ENCODE measurements at places on chromosomes 5 and 9.

DNA sequence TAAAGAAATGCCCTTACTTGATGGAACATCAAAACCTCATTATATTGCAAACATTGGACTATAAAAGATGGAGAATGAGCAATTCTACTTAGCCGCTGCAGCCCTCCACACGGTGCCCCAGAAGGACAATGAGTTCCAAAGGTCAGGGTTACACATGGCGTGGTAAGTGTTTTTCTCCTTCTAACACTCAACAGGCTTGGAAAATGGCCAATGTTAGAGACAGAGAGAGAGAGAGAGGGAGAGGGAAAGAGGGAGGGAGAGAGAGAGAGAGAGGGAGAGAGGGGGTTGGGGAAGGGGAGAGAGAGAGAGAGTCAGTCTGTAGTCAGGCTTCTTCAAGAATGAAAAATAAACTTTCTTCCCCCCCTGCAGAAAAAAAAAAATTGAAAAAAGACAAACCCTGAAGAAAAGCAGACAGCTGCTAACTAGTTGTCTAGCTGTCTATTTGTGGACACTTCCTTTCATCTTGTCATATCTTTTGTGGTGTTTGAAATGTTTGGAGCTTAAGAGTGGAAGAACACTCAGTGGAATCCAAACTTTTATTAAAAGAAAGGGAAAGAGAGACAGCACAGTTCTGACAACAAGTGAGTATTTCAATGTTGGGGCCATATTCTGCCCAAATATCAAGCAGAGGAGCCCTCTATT, 324.8 kb downstream of the TMEM38B start:
- DNase-seq = no peak

GRCh38 chr5:142726188-142726731, 40.4 kb upstream of the FGF1 start:
- no peak for DNase-seq

GRCh38 chr9:135021393-135021789, 66.1 kb upstream of the OLFM1 start:
- no peak for DNase-seq

- DNase-seq = no peak
Observed at GRCh38 chr5:39742916-39743315, 318.1 kb upstream of the DAB2 start.

GRCh38 chr9:28808042-28808441, 1234.8 kb upstream of the C9orf72 start:
- no peak for DNase-seq

GRCh38 chr9:135665795-135666189, 2.7 kb downstream of the LCN9 start:
- no peak for DNase-seq

DNA sequence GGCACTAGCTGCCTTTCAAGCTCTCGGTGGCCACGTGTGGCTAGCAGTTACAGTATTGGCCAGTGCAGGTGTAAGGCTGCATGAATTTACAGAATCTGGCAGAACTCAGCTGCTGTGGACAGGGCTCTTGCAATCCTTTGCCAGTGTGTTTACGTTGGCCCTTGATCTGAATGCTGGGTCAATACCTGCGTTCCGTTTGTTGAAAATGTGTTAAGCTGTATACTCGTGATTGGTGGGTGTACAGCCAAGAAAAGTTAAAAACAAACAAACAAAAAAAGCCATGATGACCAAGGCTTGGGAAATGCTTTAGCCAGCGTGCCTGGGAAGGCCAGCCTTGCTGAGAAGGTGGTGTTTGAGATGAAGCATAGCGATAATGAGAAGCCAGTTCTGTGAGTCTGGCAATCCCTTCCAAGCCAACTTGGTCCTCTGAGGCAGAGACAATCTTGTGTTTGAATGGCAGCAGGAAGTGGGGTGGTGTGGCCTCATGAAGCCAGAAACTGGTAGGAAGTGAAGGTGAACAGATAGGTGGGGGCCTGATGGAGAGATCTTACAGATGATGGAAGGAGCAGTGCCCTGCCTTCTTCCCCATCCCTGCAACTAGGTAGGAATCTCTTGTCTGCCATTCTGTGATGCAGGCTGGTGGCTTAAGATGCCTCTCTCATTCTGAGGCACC, 820 bp upstream of the CFAP90 start:
- no peak for DNase-seq

GRCh38 chr9:137136261-137136880, 2.6 kb upstream of the GRIN1 start:
- no peak for DNase-seq

DNA sequence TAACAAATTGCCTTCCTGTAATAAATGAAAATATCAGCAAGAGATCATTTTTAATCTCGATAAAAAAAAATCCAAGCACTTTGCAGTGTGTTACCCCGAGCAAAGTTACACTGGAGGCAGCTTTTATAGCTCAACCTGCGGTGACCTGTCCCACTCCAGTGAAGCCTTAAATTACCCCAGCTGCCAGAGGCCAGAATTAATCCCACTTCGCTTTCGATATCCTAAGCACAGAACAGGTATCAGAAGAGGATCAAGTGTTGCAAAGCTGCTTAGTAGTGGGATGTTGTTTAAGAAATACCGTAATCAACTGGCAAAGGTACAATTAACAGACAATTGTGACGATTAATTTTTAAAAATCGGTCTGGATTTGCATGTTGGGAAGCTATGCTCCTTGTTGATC, 314.0 kb downstream of the AGTPBP1 start:
- DNase-seq = no peak
